ENCODE measurements at places on chromosomes 7 and 10. TPM values are rescaled to one million over a fixed set of nuclear protein-coding genes. Genes with fewer than 3 reads are reported as not detected.

Gene FAM241B
- total RNA-seq = 0.18 TPM

Gene PTF1A
- not detected for total RNA-seq

Gene ZNF117
- 2.9 TPM for total RNA-seq

Gene MNX1
- total RNA-seq = not detected

Gene NPY4R
- 0.83 TPM for total RNA-seq

Gene PLCE1
- total RNA-seq = 4.5 TPM

DNA sequence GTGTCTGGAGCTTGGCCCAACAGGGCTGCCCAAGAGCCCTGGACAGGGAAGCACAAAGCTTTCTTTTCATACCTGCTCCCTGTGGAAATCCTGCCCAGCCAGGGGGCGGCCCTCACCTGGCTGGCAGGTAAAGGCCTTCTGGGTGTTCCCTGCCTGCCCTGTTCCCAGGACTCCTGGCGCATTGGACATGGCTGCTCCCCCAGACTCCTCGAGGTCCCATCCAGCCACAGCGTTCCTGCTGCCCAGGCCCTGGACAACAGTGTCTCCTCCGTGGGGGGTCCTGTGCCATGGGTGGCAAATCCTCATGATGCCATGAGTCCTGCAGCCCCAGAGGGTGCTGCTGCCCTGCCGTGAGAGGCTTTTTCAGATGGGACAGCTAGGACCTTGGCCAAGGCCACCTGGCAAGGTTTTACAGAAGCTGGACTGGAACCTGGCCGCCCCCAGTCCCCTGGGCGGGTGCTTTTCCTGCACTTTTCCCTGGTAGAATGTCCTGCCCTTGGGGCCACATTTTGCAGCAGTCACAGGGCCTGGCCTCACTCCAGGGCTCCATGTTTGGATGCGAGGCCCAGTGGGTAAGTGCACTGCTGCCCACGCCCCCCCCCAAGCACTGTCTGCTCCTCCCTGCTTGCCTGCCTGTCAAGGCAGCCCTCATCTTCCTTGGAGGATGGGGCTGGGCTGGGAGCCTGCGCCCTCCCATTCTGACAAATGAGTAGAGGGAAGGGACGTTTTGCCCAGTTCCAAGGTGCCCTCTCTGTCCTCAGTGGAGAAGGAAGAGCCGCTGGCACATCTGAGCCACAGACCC is 60.7 kb downstream of the LHPP start:
- no peaks in the 10 kb centered on the region for H3K27me3 ChIP-seq
- no peak overlapping the region for H3K4me3 ChIP-seq
- H3K36me3 ChIP-seq = no peaks in the 10 kb centered on the region

GRCh38 chr7:151361193-151361959 is 19.8 kb downstream of the NUB1 start:
- peak overlapping the region; percentile 38 for H3K27ac ChIP-seq
- H3K4me3 ChIP-seq = no peak overlapping the region
- H3K4me1 ChIP-seq = peaks cover 12% of the 10 kb centered on the region
- H3K36me3 ChIP-seq = peaks cover 16% of the 10 kb centered on the region
- H3K27me3 ChIP-seq = no peaks in the 10 kb centered on the region
- peak; percentile 49 for DNase-seq

GRCh38 chr7:149881328-149882247 is 7.8 kb downstream of the ATP6V0E2 start:
- no peaks in the 10 kb centered on the region for H3K27me3 ChIP-seq
- H3K4me3 ChIP-seq = no peak overlapping the region
- DNase-seq = no peak
- peaks cover 3% of the 10 kb centered on the region for H3K4me1 ChIP-seq

DNA sequence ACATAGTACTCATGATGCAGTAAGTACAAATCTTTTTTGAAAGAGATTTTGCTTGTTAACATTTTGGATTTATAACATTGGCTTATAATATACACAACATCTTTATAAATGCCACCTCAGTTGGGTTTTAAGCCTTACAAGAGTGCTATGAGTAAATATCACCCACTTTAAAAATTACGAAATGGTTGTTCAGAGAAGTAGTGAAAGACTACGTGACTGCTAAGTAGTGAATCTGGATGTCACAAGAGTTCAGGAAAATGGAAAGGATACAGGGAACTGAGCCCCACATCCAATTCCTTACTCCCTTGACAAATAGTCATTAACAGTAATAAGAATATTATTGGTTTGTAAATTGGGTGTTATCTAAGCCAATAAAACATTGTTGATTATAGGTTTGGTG is 20.0 kb downstream of the TMEM106B start:
- DNase-seq = no peak
- no peaks in the 10 kb centered on the region for H3K27me3 ChIP-seq
- H3K4me1 ChIP-seq = no peaks in the 10 kb centered on the region
- H3K36me3 ChIP-seq = peaks cover 2% of the 10 kb centered on the region
- H3K4me3 ChIP-seq = no peak overlapping the region
- H3K27ac ChIP-seq = no peak overlapping the region

DNA sequence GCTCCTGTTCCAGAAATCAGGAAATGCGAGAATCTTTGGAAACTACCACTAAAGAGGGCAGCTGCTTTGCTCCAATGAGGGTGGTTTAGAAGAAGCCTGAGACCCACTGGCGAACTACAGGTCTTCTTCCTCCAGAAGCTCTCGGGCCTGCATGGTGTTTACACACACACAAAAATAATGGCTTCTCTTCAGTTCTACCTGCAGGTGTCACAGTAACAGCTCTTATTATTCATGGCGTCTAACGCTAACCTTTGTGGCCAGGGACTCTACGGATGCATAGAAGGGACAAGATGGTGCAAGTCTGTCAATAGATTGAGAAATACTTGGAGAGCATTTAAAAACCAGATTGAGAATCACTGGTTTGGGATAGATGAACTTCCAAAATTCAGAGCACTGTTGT is 22.4 kb downstream of the GPR141 start:
- H3K36me3 ChIP-seq = no peaks in the 10 kb centered on the region
- H3K4me3 ChIP-seq = no peak overlapping the region
- H3K4me1 ChIP-seq = no peaks in the 10 kb centered on the region
- no peaks in the 10 kb centered on the region for H3K27me3 ChIP-seq
- no peak for DNase-seq

- H3K4me1 ChIP-seq = no peaks in the 10 kb centered on the region
- H3K4me3 ChIP-seq = no peak overlapping the region
- H3K36me3 ChIP-seq = no peaks in the 10 kb centered on the region
- H3K27me3 ChIP-seq = no peaks in the 10 kb centered on the region
These were observed 120.9 kb upstream of the EGFR start for GRCh38 chr7:54897891-54898290.

DNA sequence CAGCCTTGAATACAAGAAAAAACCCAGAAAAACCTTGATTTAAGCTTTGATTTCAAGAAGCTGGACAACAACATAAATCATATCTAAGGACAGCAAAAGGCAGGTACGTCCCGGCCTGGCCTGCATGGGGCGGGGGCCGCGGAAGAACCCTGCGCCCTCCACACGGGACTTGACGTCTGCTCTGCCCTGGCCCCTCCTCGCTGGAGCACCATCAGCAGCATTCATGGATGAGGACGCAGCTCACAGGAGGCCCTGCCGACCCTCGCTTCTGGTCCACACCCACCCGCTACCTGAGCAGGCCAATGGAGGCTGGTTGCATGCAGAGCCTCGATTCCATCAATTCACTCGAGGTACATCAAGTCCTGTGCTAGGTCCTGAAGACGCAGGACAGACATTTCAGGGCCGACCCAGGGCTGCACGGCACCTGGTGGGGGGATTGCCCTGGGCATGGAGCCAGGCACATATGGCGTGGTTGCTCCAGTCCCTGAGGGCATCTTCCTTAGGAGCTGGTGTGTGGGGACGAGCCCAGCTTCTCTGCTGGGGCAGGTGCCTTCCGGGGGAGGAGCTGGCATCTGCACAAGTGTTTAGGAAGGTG is 63.1 kb upstream of the NKX6-2 start:
- peaks cover 33% of the 10 kb centered on the region for H3K27me3 ChIP-seq
- no peak overlapping the region for H3K27ac ChIP-seq
- H3K4me3 ChIP-seq = no peak overlapping the region
- no peaks in the 10 kb centered on the region for H3K4me1 ChIP-seq

- DNase-seq = peak; percentile 66
- peaks cover 3% of the 10 kb centered on the region for H3K4me1 ChIP-seq
- peaks cover 4% of the 10 kb centered on the region for H3K27me3 ChIP-seq
- 0 out of 2 replicates have a peak overlapping the region, but pooled peaks have one; percentile 20 for H3K27ac ChIP-seq
- H3K4me3 ChIP-seq = no peak overlapping the region
- H3K36me3 ChIP-seq = no peaks in the 10 kb centered on the region
These were observed 97.8 kb downstream of the CHST15 start for GRCh38 chr10:123995461-123996131.

GRCh38 chr7:133683182-133683454 is 430.2 kb downstream of the EXOC4 start:
- H3K27ac ChIP-seq = no peak overlapping the region
- no peaks in the 10 kb centered on the region for H3K27me3 ChIP-seq
- H3K4me1 ChIP-seq = no peaks in the 10 kb centered on the region
- no peaks in the 10 kb centered on the region for H3K36me3 ChIP-seq

DNA sequence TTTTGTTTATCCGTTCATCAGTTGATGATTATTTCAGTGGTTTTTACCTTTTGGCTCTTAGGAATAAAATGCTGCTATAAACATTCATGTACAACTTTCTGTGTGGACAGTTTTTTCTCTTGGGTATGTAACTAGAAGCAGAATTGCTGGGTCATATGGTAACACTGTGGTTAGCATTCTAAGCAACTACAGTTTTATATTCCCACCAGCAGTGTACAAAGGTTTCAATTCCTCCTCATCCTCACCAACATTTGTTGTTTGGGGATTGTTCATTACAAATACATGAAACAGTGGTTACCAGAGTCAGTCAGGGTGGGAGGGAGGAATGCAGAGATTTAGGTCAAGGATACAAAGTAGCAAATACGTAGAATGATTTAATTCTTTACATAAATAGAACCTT is 97.0 kb downstream of the NPSR1 start:
- no peaks in the 10 kb centered on the region for H3K36me3 ChIP-seq
- DNase-seq = no peak
- H3K27ac ChIP-seq = no peak overlapping the region
- no peak overlapping the region for H3K4me3 ChIP-seq
- H3K27me3 ChIP-seq = no peaks in the 10 kb centered on the region
- H3K4me1 ChIP-seq = no peaks in the 10 kb centered on the region

DNA sequence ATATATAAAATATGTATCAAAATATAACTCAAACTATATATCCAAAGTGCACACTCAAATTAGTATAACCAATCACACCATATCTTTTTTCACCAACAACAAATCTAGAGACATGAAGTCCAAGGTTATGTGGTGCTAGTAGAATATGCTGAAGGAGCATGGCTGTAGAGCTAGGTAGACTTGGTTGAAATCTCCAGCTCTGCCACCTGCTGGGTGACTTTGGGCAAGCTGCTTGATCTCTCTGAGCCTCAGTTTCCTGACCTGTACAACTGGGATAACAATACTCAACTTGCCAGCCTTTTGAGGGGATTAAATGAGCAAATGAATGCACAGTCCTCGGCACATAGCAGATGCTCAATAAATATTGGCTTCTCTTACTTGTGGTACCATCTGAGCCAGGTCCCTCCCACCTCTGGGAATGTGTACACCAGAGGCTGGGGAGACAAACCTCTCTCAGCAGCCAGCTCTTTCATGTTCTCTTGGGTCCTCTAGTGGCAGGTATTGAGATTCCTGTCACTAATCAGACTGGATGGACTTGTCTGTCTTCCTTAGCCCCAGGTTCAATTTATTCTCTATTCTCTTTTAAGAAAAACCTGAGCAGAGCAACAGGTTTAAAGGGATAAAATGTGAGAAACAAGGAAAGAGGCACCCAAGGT is 94.3 kb upstream of the PDE1C start:
- no peak overlapping the region for H3K4me3 ChIP-seq
- H3K4me1 ChIP-seq = peaks cover 11% of the 10 kb centered on the region
- H3K27me3 ChIP-seq = no peaks in the 10 kb centered on the region

GRCh38 chr7:130063036-130063435 is 7.3 kb upstream of the KLHDC10 start:
- H3K27me3 ChIP-seq = no peaks in the 10 kb centered on the region
- peaks cover 4% of the 10 kb centered on the region for H3K4me1 ChIP-seq
- no peaks in the 10 kb centered on the region for H3K36me3 ChIP-seq
- H3K4me3 ChIP-seq = no peak overlapping the region

GRCh38 chr10:44016589-44017482 is 368.1 kb downstream of the CXCL12 start:
- H3K4me3 ChIP-seq = no peak overlapping the region
- H3K27ac ChIP-seq = no peak overlapping the region

GRCh38 chr7:40793132-40793531 is 658.3 kb downstream of the SUGCT start:
- H3K36me3 ChIP-seq = no peaks in the 10 kb centered on the region
- H3K4me3 ChIP-seq = no peak overlapping the region
- H3K27ac ChIP-seq = no peak overlapping the region
- DNase-seq = peak; percentile 38
- no peaks in the 10 kb centered on the region for H3K4me1 ChIP-seq

- peaks cover 32% of the 10 kb centered on the region for H3K36me3 ChIP-seq
- no peak overlapping the region for H3K27ac ChIP-seq
- no peak overlapping the region for H3K4me3 ChIP-seq
These were observed 19.3 kb downstream of the STK17A start for GRCh38 chr7:43602256-43602655.

DNA sequence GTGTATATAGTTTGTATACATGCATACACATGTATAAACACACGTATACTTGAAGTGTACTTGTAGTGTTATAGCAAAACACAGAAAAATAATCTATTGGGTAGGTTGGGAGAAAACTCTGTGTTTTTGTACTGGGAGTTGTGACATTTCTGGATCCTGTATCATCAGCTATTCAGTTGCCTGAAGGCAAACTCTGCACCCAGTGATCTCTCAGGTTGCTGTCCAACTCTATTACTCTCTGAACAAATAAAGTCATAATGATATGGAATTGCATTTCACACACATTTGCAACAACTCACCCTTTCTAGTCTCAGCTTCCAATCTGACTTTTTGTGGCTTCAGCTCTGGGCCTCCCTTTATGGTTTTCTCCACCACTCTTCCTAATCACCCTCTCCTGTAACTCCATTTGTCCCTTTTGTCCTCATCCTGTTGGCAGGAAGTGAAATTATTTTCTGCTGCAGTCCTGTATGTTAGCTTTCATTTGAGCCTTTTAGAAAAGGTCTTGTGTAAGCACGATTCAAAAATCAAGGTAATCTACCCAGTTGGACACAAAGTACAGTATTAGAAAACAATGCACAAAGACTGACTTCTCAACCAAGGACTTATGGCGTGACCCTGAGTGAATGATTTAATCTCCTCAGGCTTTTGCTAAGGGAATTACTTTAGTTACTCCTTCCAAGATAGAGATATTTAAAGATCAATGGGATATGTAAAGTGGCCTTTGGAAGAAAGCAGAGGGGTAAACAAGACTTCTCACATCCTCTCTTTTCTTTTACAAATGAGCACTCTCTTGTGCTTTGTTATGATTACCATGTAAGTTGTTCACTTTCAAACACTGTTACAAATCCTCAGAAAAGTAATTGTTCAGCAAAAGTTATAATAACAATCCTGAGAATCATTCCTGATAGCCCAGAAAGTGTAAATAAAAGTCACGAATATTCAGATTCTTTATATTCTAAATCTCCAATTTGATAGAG is 249.1 kb downstream of the KCND2 start:
- H3K4me3 ChIP-seq = no peak overlapping the region
- no peak overlapping the region for H3K27ac ChIP-seq
- no peaks in the 10 kb centered on the region for H3K4me1 ChIP-seq
- H3K27me3 ChIP-seq = no peaks in the 10 kb centered on the region

Measured in IMR-90 (cell line).